ENCODE measurements at places on chromosomes 13 and 19. TPM values are rescaled to one million over a fixed set of nuclear protein-coding genes. Genes with fewer than 3 reads are reported as not detected.
A peak's percentile ranks its signal among the peaks of the same experiment; 100 is the strongest.

DNA sequence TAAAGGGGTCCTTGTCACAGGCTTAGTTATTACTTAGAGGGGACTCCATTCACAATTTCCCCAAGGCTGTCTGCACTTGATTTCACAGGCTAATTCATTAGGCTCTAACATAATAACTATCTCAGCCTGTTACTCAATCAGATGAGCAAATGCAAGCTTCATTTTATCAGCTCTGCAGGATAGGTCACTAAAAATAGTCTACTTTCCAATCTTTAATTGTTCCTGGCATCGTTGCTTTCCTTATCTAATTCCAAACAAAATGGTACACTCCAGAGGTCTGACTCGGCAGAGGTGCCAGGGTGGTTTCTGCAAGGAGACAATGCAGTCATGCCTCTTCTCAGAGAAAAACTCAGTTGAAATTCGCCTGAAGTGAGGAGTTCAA is 69.7 kb upstream of the SLC15A1 start:
- DNase-seq: no peak

DNA sequence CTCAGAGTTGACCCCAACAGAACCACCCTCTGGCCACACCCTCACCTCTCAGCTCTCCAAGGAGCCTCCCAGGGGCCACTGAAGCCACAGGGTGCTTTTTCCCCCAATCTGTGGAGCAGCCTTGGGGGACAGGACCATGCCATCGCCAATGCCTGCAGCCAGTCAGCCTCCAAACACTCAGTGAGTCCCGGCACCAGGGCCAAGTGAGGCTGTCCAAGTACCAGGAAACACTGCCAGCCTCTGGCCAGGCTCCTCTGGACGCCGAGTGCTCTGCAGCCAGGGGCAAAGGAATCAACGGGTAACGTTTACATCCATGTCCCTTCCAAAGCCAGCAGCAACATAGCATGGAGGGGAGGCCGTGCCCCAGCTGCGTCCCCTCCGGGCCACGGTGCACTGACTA is 9.5 kb upstream of the COMP start:
- no peak for DNase-seq

DNA sequence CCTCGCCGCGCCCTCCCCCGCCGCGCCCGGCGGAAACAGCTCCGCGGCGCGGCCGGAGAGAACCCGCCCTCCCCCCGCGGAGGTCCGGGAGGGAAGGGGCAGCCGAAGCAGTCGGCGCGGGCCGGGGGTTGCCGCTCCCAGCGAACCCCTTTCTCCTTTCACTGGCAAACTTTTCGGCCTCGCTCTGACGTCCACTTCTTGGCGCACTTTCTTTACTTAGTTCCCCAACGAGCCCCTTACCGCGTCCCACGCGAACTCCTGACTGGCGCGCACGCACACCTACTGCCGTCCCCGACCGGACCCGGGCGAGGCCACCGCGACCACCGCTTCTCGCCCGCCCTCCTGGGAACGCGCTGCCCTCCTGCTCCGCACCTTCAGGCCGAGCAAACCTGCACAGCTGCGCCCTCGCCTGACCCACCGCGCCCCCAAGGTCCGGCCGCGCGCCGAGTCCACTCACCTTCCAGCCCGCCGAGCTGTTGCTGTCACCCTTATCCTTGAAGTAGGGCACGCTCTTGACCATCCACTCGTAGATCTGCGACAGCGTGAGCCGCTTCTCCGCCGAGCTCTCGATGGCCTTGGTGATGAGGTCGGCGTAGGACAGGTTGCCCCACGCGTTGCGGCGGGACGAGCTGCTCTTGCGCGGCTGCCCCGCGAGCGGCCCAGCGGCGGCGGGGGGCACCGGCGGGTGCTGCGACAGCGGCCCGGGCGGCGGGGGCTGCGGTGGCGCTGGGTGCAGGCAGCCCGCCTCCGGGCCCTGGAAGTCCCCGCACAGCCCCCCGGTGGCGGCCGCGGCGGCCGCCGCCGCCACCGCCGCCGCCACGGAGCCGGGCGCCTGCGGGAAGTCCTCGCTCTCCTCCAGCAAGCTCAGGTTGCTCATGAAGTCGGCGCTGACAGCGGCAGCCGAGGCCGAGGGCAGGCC is 1.1 kb downstream of the FOXO1 start:
- peak; percentile 40 for DNase-seq

KLK14 gene
- total RNA-seq: not detected

- DNase-seq: no peak
Measured at GRCh38 chr19:49592486-49593232, 1.7 kb downstream of the PRR12 start.

- DNase-seq: no peak
Measured at GRCh38 chr19:7018828-7019227, 2.4 kb downstream of the MBD3L2B start.

NXNL1 gene
- not detected for total RNA-seq

ATP4A gene
- total RNA-seq: not detected

SERPINE3 gene
- total RNA-seq: not detected

- DNase-seq: no peak
Measured at GRCh38 chr13:24228852-24229458, 68.4 kb downstream of the SPATA13 start.

CD209 gene
- total RNA-seq: 2.1 TPM

DNA sequence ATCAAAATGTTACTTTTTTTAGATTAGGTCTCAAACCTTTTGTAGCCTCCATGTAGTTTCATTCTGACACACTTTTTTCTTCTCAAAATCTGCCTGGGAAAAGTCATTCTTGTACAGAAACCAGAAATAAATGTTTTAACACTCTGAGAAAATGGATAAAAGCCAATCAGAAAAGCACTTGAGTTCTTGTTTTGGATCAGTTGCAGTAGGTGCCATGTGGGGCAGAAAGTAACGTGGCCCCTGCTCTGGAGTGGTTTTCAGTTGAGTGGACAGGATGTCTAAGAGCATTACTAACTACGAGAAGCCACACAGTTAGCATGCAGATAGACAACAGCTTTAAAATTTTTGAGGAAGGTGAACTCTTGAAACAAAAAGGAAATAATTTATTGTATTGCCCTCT is 19.1 kb downstream of the GPR183 start:
- no peak for DNase-seq

SLC6A16 gene
- total RNA-seq: 0.44 TPM

GRCh38 chr13:23323946-23324709 is 109.4 kb downstream of the SACS start:
- DNase-seq: peak; percentile 41

CYP4F8 gene
- not detected for total RNA-seq

ZNF677 gene
- 15.7 TPM for total RNA-seq

LILRB2 gene
- total RNA-seq: 28.9 TPM

DNA sequence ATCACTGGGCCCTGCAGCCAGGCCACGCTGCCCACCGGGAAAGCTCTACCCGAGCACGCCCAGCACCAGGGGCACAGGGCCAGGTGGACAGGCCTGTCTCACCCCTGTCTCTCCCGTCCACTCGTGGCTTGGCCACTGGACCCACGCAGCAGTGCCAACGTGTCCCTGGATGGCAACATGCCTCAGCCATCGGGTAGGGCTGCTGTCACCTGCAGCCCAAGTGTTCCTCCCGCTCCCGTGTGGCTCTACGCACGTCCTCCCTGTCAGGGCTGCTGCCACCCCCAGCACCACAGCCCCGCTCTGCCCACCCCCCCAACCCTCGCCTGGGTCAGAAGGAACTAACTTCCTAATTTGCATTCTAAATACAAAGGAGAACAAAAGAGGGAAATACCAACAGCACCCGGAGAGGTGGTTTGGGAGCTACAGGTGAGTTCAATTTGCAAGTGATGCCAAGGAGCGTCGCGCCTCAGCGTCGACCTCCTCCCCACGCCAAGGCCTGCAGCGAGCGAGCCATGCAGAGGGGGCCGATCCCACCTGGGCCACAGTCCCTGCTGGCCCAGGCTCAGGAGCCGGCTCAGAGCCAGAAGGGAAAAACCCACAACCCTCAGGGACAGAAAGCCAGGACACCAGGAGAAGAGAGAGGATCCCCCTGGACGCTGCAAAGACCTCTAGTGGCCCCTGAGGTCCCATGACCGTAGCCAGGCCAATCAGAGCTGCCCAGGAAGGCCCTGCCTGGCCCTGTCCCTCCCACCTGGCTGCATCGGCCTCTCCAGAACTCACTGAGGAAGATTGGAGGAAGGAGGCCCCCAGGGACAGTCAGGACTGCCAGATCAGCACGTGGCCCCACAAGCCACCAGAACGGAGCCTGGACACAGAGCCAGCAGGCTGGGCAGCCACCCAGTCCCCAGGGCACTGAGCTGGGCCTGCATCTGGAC is 128.4 kb upstream of the SPACA7 start:
- DNase-seq: no peak

LRRC63 gene
- not detected for total RNA-seq

DNA sequence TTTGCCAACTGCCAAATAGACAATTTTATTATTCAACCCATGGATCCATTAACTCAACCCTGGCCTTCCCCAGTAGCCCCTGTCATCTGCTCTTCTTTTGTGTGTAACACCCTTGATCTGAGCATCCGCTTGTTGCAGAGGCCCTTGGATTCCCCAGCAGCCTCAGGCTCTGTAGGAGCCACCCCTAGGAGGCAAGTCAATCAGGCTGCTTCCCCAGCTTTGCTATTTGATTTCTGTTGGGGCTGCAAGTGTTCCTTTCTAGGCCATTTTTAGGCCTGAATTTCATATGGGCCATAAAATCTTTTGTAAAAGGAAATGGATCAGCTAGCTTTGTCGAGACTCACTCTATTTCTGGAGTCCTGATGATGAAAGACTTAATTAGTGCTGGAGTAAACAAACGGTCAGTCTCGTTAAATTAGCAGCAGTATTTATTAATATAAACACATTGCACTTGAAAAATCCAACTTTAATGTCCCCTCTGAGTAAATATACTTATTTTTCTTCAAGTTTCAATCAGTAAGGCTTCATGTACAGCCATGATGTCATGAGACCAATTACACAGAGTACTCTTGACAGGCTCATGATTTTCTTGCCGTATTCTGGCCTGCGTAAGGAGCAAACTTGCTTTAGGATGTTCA is 105.3 kb downstream of the RGCC start:
- no peak for DNase-seq

- no peak for DNase-seq
Measured at GRCh38 chr13:60970736-60971135, 444.9 kb downstream of the PCDH20 start.

- no peak for DNase-seq
Measured at GRCh38 chr19:48638831-48639381, 1.7 kb upstream of the DBP start.

- peak; percentile 76 for DNase-seq
Measured at GRCh38 chr19:14139944-14140343, 3.6 kb upstream of the ASF1B start.

NLRP13 gene
- total RNA-seq: not detected

PLIN4 gene
- 3.2 TPM for total RNA-seq

DNA sequence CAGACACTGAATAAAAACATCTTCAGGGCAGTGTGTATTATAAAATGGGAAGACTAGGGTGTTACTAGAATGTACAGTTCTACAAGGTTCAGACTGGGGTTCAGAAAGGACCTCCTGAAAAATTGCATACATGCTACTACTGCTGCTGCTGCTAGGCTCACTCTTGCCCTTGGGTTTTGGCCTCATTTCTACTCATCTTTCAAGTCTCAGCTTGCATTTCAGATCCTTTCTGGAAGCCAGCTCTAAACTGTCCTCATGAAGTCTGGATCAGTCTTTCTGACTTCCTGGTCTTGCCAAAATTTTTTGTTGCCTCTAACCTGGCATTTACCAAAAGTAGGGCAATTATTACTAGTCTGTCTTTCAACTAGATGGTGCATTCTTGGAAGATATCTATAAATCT is 393.3 kb downstream of the DIAPH3 start:
- DNase-seq: no peak

GRCh38 chr13:34816245-34816884 is 125.7 kb upstream of the NBEA start:
- no peak for DNase-seq

- DNase-seq: no peak
Measured at GRCh38 chr19:48239582-48240141, 16.1 kb downstream of the CARD8 start.

- no peak for DNase-seq
Measured at GRCh38 chr13:34044041-34044440, 226.1 kb downstream of the RFC3 start.

DNA sequence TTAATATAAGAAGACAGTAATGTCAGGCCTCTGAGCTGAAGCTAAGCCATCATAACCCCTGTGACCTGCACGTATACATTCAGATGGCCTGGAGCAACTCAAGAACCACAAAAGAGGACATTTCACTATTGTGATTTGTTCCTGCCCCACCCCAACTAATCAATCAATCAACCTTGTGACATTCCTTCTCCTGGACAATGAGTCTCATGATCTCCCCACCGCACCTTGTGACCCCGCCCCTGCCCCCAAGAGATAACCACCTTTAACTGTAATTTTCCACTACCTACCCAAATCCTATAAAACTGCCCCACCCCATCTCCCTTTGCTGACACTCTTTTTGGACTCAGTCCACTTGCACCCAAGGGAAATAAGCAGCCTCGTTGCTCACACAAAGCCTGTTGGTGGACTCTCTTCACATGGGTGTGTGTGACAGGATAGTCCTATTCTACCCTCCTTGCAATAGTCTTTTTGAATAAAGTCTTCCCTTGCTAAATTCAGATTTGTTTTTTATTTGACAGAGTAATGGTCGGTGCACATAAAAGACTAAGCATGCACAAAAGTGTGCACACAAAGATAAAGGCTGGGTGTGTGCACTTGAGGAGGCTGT is 14.0 kb downstream of the CD70 start:
- no peak for DNase-seq

- no peak for DNase-seq
Measured at GRCh38 chr13:23806874-23807526, 82.2 kb downstream of the MIPEP start.

DNA sequence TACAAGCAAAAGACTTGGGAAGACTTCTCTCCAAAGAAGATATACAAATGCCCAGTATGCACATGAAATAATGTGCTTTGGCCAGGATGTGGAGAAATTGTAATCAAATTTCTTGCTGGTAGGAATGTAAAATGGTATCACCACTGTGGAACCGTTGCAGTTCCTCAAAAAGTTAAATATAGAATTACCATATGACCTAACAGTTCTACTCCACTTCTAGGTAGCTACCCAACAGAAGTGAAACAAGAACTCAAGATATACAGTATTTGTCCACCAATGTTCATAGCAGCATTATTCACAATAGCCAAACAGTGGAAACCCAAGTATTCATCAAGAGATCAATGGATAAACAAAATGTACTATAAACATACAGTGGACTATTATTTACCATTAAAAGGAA is 95.0 kb upstream of the KLF5 start:
- no peak for DNase-seq

- DNase-seq: no peak
Measured at GRCh38 chr13:99993660-99994637, 12.4 kb downstream of the ZIC2 start.
